ENCODE measurements at places on chromosomes 5 and 9. TPM values are rescaled to one million over a fixed set of nuclear protein-coding genes. Genes with fewer than 3 reads are reported as not detected.

PCDHB4 gene
- 2.9 TPM for polyA plus RNA-seq

F2RL2 gene
- 0.35 TPM for polyA plus RNA-seq

CATSPER3 gene
- 0.82 TPM for polyA plus RNA-seq

DNA sequence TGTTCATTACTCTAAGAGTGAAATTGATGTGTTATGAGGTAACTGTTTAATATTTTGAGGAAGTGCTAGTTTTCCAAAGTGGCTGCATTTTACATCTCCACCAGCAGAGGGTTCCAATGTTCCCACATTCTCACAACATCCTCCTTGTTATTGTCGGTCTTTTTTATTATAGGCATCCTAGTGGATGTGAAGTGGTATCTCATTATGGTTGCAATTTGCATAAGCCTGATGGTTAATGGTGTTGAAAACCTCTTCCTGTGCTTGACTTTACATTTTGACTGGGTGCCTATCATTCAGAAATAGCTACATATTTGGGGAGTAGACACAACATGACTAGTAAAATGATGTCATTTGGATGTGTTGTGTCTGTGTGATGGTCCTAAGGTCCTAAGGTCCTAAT lies 143.6 kb downstream of the MRPS30 start:
- DNase-seq, result no peak

- no peak for DNase-seq
Observed at GRCh38 chr5:76571559-76571958, 51.6 kb downstream of the F2RL2 start.
